T-cell (primary cell): ENCODE measurements at places on chromosomes 3 and 15.

DNA sequence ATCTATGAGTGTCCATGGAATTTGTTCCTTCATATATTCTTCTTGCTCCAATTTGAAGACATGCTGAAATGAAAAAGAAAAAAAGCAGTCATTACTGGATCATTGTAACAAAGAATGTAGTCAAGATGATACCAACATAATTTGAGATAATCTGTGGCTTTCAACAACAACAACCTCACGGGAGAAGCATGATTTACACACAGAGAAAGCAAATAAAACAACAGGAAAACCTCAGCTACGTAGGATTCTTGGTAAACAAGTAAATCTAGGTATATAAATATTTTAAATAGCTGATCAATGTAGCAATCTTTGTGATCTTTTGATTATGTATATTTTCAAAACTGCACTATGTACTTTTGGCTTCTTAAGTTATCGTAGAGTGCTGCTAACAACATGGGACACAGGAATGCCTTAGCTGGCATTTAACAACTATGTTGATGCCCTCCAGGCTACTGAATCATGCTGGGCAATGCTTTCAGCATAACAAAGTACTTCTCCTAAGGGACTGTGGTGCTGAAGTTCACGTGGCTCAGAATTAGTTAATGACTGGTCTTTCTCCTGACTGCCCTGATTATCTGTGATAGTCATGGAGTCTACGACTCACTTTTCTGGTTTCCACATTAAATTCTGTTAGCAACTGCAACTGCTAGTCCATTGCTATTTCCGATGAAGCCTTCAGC is 96.5 kb upstream of the MYO5C start:
- DNase-seq, result no peak

DNA sequence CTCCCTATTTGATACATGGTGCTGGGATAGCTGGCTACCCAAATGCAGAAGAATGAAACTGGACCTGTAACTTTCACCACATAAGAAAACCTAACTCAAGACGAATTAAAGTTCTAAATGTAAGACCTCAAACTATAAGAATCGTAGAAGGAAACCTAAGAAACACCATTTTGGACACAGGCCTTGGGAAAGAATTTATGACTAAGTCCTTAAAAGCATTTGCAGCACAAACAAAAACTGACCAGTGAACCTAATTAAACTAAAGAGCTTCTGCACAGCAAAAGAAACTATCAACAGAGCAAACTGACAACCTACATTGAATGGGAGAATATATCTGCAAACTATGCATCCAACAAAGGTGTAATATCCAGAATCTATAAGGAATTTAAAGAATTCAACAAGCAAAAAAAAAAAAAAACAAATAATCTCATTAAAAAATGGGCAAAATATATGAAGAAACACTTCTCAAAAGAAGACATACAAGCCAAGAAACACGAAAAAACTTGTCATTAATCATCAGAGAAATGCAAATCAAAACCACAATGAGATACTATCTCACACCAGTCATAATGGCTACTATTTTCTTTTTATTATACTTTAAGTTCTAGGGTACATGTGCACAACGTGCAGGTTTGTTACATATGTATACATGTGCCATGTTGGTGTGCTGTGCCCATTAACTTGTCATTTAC is 37.0 kb downstream of the HDGFL3 start:
- DNase-seq, result no peak

GRCh38 chr3:51931756-51932155 is 9.9 kb downstream of the RRP9 start:
- DNase-seq, result no peak

GRCh38 chr3:126104742-126105605 is 21.1 kb upstream of the SLC41A3 start:
- no peak for DNase-seq

DNA sequence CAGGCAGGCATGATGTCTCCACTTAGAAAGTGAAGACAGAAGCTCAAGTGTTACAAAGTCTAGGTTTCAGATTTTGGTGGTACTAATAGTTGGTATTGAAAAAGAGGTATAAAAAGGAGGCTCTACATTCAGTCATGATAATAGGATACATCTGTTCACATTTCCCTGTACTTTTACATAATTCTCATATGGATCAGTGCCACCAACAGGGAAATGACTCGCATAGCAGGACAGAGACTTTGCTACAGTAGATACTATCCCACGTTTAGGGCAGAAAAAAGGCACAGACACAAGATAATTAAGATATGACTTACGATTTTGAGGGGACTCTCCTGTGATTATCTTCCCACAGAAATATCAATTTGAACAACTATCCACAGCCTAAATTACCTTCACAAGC is 1062.9 kb upstream of the EPHA6 start:
- no peak for DNase-seq

DNA sequence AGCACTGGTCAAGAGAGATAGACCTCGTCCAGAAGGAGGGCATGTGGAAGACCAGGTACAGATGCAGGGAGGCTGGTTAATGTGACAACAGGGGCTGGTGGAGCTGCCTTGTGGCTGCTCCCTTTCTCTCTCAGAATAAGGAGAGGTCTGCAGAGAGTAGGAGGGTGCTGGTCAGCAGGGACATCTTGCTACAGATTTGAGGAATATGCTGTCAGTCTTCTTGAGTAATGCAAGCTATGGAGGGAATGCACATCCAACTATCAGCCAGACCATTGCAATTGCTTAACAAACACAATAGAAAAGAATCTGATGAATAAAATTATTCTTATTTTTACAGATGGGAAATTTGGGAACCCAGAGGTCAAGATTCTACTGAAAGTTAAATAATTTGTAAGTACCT is 20.3 kb upstream of the SIAH2 start:
- DNase-seq, result no peak

- DNase-seq, result no peak
Observed at GRCh38 chr3:42122261-42123011, 31.3 kb downstream of the TRAK1 start.

- DNase-seq, result no peak
Observed at GRCh38 chr3:102577082-102577789, 142.4 kb downstream of the ZPLD1 start.

GRCh38 chr15:76168237-76168984 is 108.6 kb downstream of the TMEM266 start:
- DNase-seq, result no peak

GRCh38 chr3:184604615-184605290 is 43.2 kb downstream of the EPHB3 start:
- DNase-seq, result no peak
